ENCODE measurements at places on chromosomes 3 and 15. TPM values are rescaled to one million over a fixed set of nuclear protein-coding genes. Genes with fewer than 3 reads are reported as not detected.

The GPR62 gene
- total RNA-seq = not detected

The PPP1R14D gene
- total RNA-seq = not detected

The TNIK gene
- total RNA-seq = 32.9 TPM

The LEKR1 gene
- not detected for total RNA-seq

The CHRM5 gene
- not detected for total RNA-seq

The LRRC2 gene
- total RNA-seq = 1.1 TPM

The MME gene
- total RNA-seq = 5.2 TPM

The SLC12A1 gene
- not detected for total RNA-seq

The PRTG gene
- total RNA-seq = 0.81 TPM

The ADAMTS9 gene
- total RNA-seq = 102 TPM

The LTK gene
- 0.19 TPM for total RNA-seq

The CEP97 gene
- 11.4 TPM for total RNA-seq

The CCRL2 gene
- 15.8 TPM for total RNA-seq

The ZMAT3 gene
- total RNA-seq = 16.4 TPM

The FETUB gene
- not detected for total RNA-seq

The ITIH1 gene
- total RNA-seq = not detected

The PPIP5K1 gene
- 16.7 TPM for total RNA-seq

The PLSCR5 gene
- total RNA-seq = not detected

The DOCK3 gene
- 7.9 TPM for total RNA-seq

The ARID3B gene
- 8.4 TPM for total RNA-seq

The TNNC1 gene
- not detected for total RNA-seq

The SERPINI2 gene
- not detected for total RNA-seq

The FILIP1L gene
- 149 TPM for total RNA-seq

The MFN1 gene
- 42.5 TPM for total RNA-seq

The TPRA1 gene
- 25.6 TPM for total RNA-seq

The ARNT2 gene
- total RNA-seq = 8.2 TPM

The CHRD gene
- total RNA-seq = 16.2 TPM

The NANOGP8 gene
- total RNA-seq = 4.0 TPM

The PCCB gene
- total RNA-seq = 42.8 TPM

The ADAMTS17 gene
- 14.0 TPM for total RNA-seq

The SPESP1 gene
- total RNA-seq = 1.6 TPM

The LMOD3 gene
- 4.0 TPM for total RNA-seq

The TICRR gene
- total RNA-seq = not detected

The TMEM212 gene
- not detected for total RNA-seq

The PLA2G4E gene
- total RNA-seq = not detected

The NRG4 gene
- total RNA-seq = not detected

The GOLGA8M gene
- total RNA-seq = not detected

The TRIM71 gene
- total RNA-seq = not detected

The MYO1E gene
- total RNA-seq = 76.1 TPM

The GOLGA6L7 gene
- not detected for total RNA-seq

The SUSD5 gene
- 1.6 TPM for total RNA-seq

The TMEM41A gene
- 10.0 TPM for total RNA-seq

The ZIC1 gene
- total RNA-seq = not detected

The SLC2A2 gene
- not detected for total RNA-seq

The BTD gene
- total RNA-seq = 53.9 TPM

The SPATA12 gene
- not detected for total RNA-seq

The SV2B gene
- 0.16 TPM for total RNA-seq

The PATL2 gene
- not detected for total RNA-seq

The PP2D1 gene
- total RNA-seq = not detected

The KLHL40 gene
- not detected for total RNA-seq

The TNFAIP8L3 gene
- 28.0 TPM for total RNA-seq

All from gastroesophageal sphincter (tissue), 4 donors.